ENCODE measurements at places on chromosomes 5 and 9.
A peak's percentile ranks its signal among the peaks of the same experiment; 100 is the strongest.

DNA sequence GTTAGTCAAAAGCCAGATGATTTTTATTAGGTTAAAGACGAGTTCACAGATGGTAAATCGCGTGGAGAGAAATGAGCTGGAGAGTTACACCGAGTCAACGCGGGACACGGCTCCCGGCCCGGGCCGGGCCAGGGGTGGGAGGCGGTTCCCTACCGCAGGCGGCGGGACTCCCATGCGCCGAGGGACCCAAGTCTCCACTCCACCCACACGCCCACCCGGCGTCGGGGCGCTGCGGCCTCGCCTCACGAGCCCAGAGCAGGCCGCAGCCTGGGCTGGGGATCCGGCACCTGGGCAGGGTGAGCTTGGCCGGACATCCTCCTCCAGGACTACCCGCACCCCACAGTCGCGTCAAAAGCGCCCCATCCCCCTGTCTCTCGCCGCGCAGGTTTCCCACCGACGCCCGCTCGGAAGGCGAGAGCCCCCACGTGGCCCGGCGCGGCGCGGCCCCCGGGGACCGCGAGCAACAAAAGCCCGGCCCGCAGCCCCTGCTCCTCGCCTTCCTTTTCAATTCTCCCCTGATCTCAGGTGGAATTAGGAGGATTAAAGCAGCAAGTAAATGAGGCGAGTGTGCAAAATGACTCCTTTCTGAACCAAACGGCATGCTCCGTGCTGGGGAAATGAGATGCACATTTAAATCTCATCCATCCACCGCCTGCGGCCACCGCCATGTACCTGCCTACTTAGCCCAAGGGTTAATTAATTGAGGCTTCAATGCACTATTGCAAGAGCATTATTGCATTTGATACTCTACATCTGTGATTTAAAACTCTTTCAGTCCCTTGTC is 196.5 kb upstream of the TBCA start:
- DNase-seq, result no peak

GRCh38 chr5:110224050-110224449 is 502.4 kb downstream of the TMEM232 start:
- no peak for DNase-seq

DNA sequence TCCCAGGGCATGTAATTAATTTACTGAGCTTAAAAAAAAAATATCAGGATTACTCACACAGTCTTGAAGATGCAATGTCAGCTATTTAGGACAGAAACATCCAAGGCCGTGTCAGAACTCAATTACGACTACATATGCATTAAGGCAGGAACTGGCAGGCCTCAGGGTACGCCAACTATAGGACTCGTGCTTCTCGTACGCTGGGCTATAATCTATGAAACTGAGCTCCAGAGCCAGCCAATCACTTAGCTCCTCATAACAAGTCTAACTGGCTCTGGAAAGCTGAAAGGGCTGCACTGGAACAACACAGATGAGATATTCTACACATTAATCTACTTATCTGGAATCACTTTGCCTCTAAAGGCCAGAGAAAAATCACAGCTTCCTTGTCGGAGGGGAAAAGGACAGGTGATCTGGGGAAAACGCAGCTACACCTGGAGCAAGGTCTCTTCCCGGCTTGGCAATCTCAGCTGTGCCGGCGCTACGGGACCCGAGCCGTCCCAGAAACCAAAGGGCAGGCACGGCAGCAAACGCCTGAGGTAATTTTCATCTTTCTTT is 212.0 kb downstream of the DEPDC1B start:
- DNase-seq, result peak; percentile 19

DNA sequence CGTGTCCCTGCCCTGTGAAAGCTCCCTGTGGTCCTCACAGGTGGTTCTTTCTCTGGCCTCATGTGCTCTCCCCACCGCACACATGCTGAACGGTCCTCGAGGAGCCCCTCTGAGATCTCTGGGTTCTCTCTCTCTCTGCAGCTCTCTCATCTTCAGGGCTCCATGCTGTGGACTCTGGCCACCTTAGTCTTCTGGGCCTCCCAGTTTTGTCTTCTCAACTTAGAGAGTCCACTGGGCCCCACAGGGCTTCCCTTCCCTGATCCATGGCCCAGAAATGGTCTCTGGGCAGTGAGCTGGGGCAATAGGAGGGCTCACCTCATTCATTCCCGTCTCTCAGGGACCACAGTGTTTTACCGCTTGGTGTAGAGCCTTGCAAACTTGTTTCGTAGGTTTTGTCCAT is 26.4 kb downstream of the FGD3 start:
- no peak for DNase-seq

DNA sequence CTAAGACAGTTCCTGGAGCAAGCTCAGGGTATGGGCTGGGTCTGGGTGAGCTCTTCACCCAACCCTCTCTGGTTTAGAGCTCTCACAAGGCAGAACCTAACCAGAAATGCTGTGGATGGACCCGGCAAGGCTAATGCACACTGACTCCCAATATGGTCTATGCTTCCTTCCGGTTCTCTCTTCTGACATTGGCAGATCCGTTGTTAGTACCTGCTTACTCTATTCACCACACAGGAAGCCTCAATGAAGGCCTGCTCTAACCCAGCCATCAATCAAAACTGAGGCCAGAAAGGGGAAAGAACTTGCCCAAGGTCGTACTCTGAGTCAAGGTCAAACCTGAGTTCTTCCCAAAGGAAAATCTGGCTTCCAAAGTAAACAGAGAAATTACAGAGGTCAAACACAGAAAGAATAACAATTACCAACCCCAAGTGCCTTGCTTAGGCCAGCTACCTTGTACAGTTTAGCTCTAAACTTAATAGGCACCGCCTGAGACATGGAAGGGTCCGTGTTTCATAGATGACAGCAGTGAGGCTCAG is 46.0 kb upstream of the AKNA start:
- DNase-seq, result no peak

DNA sequence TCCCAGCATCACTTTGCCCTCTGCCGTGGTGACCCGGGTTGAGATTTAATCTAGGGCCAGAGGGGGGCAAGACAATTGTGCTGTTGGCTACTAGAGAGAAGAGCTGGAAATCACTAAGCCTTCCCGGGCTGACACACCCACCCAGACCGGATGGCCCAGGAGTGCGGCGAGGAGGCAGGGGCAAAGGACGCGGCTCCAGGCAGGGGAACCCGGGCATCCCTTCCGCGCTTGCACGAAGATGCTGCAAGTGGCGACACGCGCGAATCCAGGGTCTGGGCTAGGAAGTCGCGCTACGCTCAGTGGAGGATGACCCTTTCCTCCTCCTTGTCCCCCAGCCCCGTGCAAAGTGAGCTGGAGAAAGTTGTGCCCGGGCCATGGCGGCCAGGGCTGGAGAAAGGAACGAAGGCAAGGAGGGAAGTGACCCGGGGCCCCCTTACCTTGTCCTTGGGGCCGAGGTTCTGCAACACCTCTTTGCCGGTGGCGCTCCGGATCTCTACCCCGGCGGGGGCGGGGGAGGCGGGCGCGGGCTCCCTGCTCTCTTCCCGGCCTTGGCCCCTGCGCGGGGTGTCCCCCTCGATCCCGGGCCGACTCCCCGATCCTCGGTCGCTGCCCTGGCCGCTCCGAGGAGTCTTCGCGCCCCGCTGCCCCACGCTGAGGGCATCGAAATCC is 693 bp downstream of the DPYSL3 start:
- DNase-seq, result no peak

DNA sequence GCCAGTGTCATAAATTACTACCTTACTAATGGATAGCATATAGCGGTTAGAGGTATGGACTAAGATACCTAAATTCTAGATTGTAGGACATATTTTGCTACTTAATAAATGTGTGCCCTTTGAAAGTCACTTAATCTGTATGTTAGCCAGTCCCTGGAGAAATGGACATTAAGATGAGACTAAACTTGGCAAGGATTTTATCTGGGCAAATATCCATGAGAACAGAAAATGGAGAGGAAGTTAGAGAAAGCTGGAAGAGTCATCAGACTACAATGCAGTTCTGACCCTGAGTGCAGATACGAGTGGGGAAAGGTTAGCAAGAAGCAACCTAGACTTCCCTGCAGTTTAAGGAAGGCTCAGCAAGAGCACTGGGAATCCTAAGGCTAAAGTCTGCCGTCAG is 33.0 kb downstream of the TBCA start:
- no peak for DNase-seq

DNA sequence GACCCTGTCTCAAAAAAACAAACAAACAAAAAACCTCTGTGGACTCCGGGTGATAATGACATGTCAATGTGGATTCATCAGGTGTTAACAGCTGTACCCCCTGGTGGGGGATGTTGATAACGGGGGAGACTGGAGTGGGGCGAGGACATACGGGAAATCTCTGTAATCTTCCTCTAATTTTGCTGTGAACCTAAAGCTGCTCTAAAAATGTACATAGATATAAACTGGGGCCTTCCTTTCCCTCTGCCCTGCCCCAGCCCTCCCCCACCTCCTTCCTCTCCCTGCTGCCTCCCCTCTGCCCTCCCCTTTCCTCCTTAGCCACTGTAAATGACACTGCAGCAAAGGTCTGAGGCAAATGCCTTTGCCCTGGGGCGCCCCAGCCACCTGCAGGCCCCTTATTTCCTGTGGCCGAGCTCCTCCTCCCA is 1.4 kb upstream of the CEL start:
- no peak for DNase-seq

DNA sequence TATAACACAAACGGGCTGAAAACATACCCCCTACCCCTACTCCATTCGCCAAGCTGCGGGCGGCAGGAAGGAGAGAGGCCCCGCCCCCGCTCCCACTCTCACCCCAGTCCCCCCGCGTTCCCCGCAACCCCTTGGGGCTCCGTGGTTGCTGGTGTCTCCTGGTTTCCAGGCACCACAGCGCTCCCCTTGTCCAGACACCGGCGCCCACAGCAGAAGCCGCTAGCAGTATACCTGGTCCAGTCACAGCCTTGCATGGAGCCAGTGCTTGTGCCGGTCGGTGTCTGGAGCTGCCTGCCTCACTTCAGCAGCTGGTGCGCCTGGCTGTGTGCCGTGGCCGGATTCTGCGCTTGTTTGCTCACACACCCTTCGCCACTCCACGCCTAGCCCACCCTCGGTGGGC is 240.5 kb upstream of the DAB2 start:
- DNase-seq, result no peak

DNA sequence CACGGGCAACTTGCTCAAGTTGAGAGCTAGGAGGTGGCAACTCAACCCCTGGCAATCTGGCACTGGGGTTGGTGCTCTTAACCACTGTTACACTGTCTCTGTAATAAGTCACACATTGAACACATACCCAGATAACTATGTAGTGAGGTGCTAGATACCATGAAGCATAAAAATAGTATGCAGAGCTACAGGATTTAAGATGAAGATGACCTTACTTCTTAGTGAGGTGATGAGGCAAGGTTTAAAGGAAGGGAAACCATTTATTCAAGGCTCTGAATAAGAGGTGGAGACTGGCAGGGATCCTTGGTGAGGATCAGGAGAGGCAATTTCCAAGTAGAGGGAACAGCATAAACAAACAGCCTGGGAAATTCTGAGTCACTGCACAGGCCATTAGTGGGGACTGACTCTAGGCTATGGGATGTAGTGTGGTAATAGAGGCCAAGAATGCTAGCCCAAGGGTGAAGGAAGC is 67.6 kb upstream of the NR3C1 start:
- DNase-seq, result no peak

- no peak for DNase-seq
These were observed 276.8 kb downstream of the MCTP1 start for GRCh38 chr5:95007921-95008597.

DNA sequence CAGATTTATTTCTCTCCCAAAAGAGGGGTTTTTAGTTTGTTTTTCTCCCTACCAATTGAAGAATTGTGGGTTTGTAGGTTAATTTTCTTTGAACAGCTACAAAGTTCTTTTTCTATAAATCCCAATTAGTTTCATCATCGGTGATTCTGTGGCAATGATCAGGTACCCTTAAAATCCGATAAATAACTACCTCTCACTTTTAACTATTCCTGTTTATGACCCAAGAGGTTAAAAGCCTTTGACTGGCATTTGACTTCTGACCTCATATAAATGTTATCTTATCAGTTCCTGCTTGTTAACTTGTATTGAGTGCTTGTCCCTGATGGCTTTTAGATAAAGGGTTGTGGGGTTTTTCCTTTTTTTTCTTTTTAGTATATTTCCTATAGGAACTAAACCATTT is 124.4 kb upstream of the TMEM161B start:
- DNase-seq, result no peak

DNA sequence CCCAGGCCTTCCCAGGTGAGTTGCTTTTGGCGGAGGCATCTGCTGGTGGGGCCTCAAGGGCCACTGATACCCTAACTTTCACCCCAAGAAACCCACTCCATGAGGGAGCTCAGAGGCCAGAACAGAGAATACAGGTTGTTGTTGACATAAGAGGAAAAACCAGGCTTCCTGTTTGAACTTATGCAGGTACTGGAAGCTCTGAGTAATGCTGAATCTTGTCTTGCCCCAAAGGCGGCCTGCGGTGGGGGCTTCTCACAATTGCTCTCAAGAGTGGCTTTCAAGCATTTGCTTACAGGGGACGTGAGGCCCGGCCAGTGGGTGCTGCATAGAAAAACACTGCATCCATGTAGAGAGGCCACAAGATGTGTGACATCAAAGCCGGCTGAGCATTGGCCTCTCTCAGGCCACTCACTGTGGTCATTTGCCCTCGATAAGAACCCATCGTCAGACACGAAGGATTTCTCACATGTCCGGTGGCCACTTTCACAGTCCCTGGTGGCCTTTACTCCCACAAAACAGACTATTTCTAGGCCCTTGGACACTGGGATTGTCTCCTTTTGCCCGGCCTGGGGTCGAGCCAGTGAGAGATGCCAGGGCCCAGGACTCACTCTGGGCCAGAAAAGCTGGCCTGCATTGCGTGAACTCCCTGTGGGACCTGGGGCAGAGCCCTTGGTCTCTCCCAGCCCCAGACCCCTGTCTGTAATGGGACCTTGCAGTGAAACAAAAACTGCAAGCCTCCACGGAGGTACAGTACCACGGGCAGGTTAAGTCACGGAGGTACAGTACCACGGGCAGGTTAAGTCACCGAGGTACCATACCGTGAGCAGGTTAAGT is 34.5 kb upstream of the TCF7 start:
- DNase-seq, result no peak

DNA sequence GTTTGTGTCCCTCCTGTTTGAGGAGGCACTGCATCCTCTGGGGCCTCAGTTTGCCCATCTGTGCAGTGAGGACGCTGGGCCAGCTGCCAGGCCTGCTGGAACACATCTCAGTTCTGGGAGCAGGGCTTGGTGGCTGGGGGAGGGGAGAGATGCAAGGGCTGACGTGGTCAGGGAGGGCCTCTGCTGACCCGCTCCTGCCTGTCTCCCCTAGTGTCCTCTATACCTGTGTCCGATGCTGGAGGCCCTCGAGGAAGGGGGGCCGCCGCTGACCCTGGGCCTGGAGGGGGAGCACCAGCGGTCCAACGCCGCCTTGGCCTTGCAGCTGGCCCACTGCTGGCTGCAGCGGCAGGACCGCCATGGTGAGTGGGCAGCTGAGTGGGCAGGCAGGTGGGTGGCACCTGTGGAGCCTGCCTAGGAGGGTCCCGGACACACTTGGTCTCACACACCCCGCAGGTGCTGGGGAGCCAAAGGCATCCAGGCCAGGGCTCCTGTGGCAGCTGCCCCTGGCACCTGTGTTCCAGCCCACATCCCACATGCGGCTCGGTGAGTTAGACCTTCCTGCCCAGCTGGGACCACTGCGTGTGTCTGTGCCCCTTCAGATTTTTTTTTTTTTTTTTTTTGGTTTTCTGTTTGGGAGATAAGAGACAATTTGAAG is 5.8 kb downstream of the FPGS start:
- DNase-seq, result no peak

- DNase-seq, result no peak
These were observed 31.1 kb downstream of the FBXO38 start for GRCh38 chr5:148414833-148415232.

GRCh38 chr5:154984946-154985516 is 28.5 kb upstream of the KIF4B start:
- no peak for DNase-seq

- no peak for DNase-seq
These were observed 182.5 kb downstream of the TTLL11 start for GRCh38 chr9:121910491-121911040.

GRCh38 chr5:65184780-65185179 is 296.9 kb downstream of the ADAMTS6 start:
- no peak for DNase-seq

Data from left renal cortex interstitium (tissue), 4 donors.